ENCODE measurements at places on chromosomes 16 and 17.
A peak's percentile ranks its signal among the peaks of the same experiment; 100 is the strongest.

DNA sequence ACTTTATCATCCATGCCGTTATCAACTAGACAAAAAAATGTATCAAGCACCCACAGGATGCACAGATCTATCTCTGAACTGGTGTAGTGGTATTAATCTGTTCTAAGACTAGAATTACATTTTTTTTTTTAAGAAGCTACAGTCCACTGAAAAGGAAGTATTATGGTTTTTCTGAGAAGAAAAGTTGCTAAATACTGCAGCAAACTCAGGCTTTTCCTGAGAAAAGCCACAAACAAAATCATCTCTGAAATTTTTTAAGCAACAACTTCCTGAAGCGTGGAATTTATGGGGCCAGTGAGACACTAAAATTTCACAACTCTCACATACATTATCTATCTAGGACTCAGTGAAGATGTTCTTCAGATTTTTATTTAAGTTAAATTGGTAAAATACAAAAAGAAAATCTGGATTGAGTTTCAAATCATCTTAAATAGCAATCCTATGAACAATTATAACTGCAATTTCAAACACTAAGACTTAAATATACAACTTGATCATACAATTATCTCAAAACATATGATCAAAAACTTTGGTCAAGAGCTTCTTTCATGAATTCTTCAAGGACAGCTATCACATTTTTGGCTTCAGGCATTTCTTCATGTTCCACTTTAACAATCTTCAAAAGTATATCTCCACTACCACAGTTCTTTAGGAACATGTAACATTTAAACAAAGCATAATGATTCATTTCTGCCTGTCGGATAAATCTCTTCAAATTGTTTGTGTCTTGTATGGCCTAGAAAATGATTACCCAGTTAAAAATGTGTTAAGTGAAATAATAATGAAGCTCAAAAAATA is 10.5 kb downstream of the C17orf75 start:
- no peak for DNase-seq

DNA sequence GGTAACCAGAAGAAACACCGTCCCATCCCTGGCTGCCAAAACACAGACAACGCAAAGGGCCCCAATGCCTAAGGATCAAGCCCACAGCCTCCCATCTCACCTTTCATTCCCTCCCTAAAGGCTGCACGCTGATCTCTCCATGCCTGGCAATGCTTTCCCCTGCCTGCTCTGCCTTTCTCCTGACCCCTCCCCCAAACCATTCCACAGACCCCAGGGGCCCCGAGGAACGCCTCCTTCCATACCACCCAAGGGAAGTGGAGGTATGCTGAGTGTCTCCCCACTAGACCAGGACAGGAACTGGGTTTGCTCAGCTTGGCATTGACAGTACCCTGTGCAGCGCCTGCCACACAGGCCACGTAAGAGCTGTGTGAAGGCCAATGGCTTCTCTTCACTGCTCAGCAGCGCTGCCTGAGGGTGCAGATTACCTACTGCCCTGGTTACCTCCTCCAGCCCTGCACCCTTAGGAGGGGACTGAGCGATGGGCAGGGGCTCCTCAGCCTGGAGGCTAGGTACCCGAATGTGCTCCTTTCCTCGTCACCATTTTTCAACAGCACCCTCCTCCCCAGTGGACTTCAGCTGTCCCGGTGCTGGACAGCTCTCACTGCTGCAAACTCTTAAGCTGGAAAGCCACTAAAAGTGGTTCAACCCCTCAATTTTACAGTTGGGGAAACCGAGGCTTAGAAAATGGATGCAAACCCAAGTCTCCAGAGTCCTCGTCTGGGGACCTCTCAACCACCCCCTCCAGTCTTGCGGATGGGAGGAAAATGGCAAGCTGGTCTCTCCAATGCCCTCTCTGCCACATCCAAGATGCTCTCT is 45.0 kb downstream of the SRCIN1 start:
- DNase-seq: no peak

- DNase-seq: no peak
These were observed 62.7 kb downstream of the FOXK2 start for GRCh38 chr17:82582213-82582612.

DNA sequence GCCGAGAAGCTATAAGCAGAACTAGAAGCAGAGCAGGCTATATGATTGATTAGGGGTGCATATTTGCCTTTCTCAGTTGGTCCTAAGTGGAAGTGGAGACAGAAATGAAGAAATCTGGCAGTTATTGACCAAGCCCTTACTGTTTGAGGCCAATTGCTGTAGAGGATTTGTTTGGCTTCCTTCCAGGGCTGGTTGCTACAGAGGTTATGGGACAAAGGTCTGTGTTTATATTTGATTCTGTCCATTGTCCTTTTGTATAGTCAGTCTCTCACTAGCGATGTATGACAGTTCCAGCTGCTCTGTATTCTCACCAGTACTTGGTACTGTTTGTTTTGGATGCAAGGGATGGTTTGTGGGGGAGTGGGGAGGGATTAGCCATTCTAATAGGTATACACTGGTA is 7.3 kb upstream of the ALOX15 start:
- DNase-seq: no peak

- DNase-seq: peak; percentile 50
These were observed 115.9 kb upstream of the TNRC6C start for GRCh38 chr17:77842528-77843147.

GRCh38 chr17:67639555-67639954 is 78.2 kb upstream of the NOL11 start:
- DNase-seq: no peak

DNA sequence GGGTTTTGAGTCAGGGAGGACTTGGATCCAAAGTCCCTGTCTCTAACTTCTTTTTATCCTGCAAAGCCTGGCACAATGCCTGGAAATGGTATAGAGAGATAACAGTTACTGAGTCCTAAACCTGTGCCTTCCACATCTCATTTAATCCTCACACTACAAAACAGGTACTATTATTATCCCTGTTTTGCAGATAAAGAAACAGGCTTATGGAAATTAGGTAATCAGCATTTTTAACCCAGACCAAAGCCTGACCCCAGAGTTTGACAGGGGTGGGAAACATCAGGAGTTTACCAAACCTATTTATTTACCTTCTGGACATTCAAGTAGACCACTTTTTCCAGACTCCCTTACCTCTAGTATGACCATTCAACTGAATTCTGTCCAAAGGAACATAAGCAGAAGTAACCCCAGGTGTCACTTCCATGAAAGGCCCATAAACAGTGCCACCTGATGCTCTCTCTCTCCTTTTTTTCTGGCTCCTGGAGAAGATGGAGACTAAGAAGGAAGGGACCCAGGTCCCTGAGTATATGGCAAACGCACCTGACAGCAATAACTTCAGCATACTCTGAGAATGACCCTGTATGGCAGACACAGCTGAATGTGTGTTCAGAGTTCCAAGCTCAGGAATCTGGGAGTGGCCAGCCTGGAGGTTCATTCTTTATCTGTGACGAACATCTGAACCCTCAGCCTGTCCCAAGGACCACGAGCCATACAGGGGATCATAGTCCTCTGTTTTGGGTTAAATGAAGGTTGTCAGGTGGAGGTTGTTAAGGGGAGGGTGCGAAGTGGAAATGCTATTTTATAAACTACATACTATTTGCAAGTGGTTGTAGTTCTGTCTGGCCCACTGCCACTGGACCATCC is 62.7 kb downstream of the HLF start:
- DNase-seq: no peak

GRCh38 chr16:3998793-3999478 is 117.3 kb downstream of the ADCY9 start:
- no peak for DNase-seq

DNA sequence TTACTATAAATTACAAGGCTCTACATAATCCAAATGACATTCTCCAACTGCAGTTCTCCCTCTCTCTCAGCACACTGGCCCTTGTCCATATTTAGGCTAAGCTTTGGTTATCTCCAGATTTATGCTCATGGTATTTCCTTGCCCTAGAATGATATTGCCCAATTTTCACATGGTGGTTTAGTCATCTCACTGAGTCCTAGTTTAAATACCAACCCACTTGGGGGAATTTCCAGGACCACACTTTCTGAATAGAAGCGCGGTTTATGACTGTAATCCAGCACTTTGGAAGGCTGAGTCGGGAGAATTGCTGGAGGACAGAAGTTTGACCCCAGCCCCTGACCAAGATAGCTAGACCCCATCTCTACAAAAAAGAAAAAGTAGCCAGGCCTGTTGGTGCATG is 280.1 kb upstream of the MON1B start:
- no peak for DNase-seq

Data from stimulated activated CD8-positive, alpha-beta memory T cell treated with anti-CD3 and anti-CD28 coated beads, Interleukin-4, amount 100 ng/mL, for 48 hours (primary cell).